ENCODE measurements at places on chromosomes 2 and 18.

- DNase-seq = peak; percentile 61
Measured at GRCh38 chr2:207143215-207144172, 22.3 kb downstream of the KLF7 start.

DNA sequence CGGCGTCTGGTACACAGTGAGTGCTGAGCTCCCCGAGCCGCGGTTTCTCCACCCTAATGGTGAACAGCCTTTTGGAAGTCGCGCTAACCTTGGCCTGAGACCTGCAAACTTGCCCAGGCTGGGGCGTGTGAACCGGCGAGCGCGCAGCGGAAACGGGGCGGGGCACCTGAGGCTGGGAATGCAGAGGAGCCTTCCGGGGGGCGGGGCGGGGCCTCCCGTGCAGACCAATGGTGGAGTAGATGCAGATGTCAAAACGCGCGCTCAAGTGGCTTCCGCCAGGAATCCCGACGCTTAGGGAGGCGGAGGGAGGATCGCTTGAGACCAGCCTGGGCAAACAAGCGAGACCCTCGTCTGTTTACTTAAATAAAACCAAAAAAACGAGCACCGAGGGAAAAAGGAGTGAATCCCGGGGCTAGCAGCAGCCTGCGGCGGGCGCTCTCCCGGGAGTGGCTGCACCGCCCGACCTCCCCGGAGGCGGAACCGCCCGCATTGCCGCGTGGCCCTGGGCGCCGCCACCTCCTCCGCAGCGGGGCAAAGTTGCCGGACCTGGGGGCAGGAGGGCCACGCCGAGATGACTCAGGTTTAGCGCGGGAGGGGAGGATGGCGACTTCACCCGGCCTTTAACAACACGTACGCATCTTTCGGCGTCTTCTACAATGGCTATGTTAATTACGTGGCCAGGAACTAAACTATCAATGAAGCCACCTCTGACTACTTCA is 2.2 kb upstream of the RRM2 start:
- peak; percentile 91 for DNase-seq

DNA sequence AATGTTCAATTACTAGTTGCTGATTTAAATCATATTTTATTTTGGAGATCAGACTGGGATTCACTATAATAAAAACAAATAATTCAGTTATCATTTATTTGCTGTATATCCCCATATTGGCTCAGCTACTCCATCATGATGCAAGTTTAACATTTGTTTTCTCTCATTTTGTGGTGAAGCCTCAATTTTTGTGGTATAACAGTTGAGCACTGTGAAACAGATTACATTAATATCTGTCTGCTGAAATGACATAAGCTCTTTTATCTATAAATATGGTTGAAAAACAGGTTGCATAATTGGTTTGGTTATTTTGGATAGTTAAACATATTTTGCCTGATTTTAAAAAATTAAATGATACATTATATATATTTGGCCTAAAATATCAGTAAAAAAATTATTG is 67.7 kb downstream of the DPP4 start:
- no peak for DNase-seq

DNA sequence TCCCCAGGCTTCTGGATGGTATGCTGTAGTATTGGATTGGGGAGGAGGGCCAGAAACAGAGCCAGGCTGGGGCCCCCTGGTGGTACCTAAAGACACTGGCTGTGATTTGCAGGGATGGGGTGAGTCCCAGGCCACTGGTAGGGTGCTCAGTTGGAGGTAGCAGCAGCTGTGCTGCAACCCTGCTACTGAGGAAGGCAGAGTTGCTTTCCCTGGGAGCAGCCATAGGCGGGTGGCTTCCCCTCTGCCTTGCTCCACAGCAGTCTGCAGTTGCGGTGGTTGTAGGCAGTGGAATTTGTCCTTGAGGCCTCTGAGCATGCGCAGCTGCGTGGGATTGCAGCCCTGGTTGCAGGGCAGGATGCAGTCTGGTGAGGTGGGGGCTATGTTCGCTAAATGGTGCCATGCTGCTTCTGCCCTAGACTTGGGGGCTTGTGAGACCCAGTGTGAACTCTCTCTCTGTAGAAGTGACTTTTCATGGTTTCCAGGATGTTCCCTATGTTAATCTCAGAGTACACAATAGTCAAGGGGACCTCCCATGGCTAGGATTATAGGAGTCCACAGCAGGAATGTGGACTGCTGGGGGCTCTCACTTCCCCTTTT is 443.5 kb downstream of the XIRP2 start:
- no peak for DNase-seq

GRCh38 chr2:232607011-232607410 is 26.4 kb upstream of the EFHD1 start:
- DNase-seq = no peak

DNA sequence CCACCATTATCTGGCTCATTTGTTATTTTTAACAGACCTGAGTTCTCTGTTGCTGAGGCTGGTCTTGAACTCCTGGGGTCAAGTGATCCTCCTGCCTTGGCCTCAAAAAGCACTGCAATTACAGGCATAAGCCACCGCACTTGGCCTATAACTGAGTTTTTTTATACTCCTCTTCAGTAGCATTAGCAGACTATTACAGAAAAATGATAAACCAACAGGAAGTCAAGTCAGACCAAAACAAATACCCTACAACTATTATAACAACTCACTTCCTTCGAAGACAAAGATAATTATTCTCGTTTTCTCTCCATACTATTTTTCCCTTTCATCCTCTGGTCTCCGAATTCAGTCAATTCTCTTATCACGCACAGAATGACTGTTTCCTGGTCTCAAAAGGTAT is 78.2 kb downstream of the MEMO1 start:
- DNase-seq = no peak

- peak; percentile 84 for DNase-seq
Measured at GRCh38 chr2:150595803-150596470, 108.5 kb upstream of the RND3 start.

GRCh38 chr18:62200121-62200914 is 13.3 kb downstream of the RELCH start:
- DNase-seq = no peak

GRCh38 chr18:49694402-49694801 is 118.9 kb downstream of the ACAA2 start:
- no peak for DNase-seq

GRCh38 chr2:105770149-105770548 is 25.4 kb downstream of the NCK2 start:
- no peak for DNase-seq

GRCh38 chr2:27016801-27017325 is 15.9 kb upstream of the TMEM214 start:
- DNase-seq = peak; percentile 76

DNA sequence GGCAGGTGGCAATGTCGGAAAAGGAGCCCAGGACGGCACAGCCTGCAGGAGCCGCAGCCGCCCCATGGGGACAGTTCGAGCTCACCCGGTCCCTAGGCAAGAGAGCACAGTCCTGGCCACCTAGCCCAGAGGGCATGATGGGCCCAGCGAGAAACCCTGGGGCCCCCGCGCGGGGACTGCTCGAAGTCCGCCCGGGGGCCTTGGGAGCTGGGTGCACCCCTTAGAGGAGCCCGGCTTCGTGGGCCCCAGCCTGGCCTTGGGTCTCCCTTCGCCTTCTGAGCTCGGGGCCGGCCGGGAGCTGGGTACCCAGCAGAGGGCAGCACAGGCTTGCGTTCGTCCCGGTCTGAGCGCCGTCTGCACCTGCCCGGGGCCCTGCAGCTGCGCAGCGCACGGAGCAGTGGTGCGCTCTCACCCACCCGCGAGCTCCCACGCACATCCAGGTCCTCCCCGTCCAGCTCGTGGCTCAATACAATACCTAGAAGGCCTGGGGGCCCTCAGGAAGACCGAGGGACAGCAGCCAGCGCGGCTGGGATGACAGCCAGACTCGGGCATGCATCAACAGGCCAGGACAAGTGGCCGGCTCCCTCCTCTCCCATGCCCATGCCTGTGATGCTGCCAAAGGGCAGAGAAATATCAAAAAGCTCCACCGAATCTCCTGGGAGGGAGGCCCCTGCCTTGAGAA is 96.2 kb upstream of the ZNF532 start:
- DNase-seq = peak; percentile 47

- no peak for DNase-seq
Measured at GRCh38 chr2:191560411-191560980, 117.4 kb upstream of the NABP1 start.

All from fibroblast of skin of right quadriceps (primary cell).